ENCODE measurements at places on chromosomes 3 and 15.

- no peak for DNase-seq
Observed at GRCh38 chr3:16359331-16359730, 94.3 kb downstream of the OXNAD1 start.

GRCh38 chr3:148211725-148212124 is 486.0 kb upstream of the AGTR1 start:
- DNase-seq, result no peak

DNA sequence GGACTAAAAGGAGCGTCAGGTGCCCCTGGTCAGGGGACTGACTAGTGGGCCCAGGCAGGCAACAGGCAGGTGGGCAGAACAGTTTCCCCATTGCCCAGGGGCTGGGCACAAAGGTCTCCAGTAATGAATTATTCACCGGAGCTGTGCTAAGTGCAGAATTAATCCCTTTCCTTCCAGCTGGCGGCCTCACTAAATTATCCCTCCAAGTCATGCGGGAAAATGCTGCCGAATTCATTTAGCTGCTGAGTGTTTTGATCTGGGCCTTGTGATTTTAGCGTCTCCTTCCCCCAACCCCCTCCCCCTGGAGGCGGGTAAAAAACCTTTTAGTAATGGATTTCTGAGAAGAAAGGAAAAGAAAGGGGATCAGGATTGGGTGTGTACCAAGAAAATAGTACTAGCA is 47.2 kb downstream of the CCDC33 start:
- DNase-seq, result no peak

- DNase-seq, result no peak
Observed at GRCh38 chr3:17539436-17539835, 203.0 kb downstream of the TBC1D5 start.

DNA sequence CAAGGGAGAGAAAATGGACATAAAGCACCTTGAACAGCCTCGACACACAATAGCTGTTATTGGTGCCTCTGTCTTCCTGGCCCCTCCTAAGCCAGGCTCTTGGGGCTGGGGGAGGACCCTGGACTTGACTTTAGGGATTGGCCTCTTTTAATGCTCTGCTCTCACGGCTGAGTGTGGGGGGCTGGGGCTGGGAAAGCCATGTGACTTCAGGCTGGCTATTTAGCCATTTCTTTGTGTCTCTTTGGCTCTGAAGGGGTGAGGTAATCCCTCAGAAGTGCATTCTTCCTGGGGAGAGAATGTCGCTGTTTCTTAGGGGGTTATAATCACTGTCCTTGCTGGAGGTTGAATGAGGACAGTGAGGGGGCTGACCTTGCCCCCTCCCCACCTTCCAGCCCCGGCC is 26.2 kb downstream of the MAGEF1 start:
- no peak for DNase-seq

DNA sequence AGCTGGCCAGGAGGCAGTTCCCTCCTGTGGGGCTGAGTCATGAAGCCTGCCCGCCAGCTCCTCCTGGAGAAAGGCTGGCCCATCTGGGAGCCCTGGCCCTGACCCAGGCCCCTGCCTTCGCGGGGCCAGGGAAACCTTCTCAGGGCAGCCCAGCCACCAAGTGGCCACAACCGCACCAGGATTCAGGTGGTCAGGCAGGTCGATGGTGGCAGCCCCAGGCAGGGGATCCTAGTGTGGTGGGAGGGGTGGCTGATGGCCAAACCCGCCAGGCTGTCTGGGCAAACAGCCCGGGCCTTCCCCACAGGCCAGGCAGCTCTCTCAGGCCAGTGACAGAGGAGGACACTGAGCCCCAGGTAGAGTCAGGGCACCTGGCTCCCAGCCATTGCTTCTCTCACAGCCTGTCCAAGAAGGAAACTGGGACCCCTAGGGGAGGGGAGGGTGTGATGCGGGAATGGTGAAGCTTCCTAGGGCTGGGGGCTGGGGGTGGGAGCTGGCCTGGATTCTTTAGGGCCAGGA is 1.2 kb downstream of the TWF2 start:
- no peak for DNase-seq

- no peak for DNase-seq
Observed at GRCh38 chr3:133937756-133938601, 42.3 kb upstream of the RAB6B start.

DNA sequence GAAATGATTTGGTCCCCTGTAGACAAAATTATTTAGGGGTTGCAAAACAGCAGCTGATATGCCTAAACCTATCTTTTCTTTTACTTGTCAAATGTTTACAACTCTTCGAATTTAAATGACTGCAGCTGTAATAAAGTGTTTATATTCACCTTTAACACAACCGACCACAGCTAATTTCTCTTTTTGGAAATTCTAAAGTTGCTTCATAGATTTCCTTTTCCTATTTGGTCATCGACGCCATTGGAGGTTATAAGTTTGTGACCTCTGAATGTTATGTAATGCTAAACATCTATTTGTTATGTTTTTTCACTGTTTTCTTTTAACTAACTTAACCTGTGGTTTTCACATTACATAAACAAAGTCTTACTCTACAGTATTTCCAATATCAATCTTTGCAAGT is 1094.9 kb upstream of the EPHA6 start:
- no peak for DNase-seq

Data from stimulated activated CD4-positive, alpha-beta T cell treated with anti-CD3 and anti-CD28 coated beads, Interleukin-1b, Interleukin-23, amount 100 ng/mL, for 48 hours (primary cell).